ENCODE measurements at places on chromosomes 3 and 15.

DNA sequence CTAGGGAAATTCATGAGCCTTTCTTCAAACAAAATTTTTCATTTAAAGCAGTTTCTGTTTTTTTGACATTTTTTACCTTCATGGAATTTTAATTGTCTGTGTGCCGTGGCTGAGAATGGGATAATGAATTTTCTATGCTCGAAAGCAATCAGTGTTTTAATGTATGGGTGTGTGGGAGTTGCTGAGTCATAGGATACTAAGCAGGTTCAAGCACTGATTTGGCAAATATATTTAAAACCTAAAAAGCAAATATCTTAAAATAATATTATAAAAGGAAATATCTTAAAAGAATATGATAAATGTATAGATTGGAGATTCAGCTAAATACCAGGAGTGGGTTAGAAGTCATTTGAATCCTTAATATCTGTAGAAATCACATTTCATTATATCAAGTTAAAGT, 173.6 kb upstream of the LRRFIP2 start:
- DNase-seq, result no peak

GRCh38 chr15:63896336-63897115, 62.8 kb upstream of the HERC1 start:
- peak; percentile 35 for DNase-seq

DNA sequence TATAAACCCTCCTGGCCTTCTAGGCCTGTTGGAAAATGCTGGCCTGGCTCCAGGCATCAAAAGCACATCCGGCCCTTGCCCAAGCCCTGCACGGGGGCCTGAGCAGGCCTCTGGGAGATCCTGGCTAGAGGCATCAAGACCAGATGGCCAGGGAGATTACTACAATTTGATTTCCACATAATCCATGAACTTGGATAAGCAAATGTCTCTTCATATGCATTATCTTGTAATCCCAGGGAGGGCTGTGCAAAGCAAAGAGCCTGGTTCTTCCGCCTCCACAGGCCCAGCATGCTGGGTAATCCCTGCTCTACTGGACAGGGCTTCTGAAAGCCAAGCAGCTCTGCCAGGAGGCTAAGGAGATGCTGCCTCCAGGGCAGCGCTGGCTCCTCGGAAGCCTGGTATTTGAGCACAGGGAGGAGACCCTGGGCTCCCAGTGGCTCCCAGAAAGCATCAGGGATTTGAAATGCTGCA, 18.2 kb downstream of the MRPL46 start:
- no peak for DNase-seq

DNA sequence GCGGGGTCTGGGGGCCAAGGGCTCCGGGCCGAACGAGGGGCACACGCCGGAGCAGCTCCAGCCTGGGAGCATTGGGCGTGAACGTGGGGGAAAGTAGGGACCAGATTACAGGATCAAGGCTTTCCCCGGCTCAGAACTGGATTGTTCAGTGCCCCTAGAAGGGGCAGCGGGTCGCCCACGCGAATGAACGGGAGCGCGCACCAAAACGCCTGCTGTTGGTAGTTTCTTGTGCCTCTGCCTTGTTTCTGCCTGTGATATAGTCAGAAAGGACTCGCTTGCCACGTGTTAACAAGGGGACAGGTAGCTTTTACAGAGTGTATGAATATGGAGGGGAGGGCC, 1.1 kb downstream of the CASR start:
- no peak for DNase-seq

- DNase-seq, result no peak
Observed at GRCh38 chr15:101497484-101498034, 8.1 kb upstream of the PCSK6 start.

- DNase-seq, result no peak
Observed at GRCh38 chr15:93072411-93073394, 16.3 kb downstream of the RGMA start.

DNA sequence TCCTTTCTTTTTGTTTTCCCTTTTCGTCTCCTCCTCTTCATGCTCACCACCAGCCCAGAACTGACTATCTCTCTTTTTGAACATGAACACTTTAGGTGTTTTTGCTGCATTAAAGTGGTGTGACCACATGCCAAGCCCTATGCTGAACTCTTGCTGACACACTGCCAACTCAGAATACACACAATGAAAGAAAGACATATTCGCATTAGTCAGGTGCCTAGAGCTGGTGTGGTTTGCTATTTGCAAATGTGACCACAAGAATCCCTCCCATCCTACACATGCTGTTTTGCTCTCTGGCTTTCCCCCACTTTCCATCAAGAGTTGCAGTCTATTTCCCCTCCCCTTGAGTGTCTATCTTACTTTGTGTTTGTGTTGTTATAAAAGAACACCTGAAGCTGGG, 967.8 kb upstream of the CFAP20DC start:
- peak; percentile 7 for DNase-seq

- no peak for DNase-seq
Observed at GRCh38 chr15:35271371-35272043, 186.4 kb upstream of the NANOGP8 start.

DNA sequence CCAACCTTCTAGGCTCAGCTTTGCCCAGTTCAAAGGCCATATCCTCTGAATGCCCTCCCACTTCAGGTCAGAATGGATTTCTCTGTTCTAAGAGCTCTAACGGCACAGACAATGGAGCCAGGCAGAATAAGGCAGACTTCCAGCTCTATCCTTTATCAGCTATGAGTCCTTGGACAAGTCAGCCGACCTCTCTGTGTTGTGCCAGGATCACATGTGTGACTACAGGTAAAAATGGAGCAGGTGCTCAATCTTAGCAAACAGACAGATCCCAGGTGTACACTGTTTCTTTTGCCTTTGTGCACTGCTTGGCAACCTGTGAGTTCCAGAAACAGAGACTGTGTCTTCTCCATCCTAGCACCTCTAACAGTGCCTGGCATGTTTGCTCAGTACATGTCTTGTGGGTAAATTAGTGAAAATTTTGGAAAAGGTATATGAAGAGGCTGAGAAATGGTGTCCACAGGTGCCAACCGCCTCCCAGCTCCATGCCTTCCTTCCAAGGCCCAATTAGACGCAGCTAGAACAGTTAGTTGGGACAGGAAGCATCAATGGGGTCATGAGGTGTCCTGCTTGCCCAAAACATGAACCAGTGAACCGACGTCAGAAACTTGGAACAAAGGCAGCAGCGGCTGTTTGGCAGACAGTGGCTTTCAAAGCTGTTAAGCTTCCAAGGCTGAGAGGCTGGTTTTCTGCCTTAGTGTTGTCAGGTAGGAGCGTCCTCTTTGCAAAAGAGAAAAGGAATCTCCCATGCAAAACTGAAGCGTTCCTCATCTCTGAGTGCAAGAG, 28.7 kb downstream of the TLE3 start:
- DNase-seq, result no peak

GRCh38 chr3:18743761-18744160, 318.6 kb upstream of the SATB1 start:
- no peak for DNase-seq

DNA sequence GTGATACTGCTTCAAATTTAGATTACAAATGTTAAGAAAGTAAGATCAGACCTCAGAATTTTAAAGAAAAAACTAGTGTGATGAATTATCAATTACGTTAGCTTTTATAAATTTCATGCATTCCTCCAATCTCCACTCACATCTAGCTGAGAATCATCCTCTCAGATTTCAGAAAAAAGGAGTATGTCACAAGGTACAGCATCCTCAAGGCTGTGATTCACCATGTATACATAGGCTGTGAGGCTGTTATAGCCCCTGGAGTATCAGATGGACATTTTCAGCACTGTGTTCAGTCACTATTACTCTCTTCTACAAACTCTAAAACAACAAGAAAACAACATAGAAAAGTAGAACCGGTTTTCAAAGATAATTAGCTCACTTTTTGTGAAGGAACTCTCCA, 214.4 kb downstream of the PCCB start:
- DNase-seq, result no peak

DNA sequence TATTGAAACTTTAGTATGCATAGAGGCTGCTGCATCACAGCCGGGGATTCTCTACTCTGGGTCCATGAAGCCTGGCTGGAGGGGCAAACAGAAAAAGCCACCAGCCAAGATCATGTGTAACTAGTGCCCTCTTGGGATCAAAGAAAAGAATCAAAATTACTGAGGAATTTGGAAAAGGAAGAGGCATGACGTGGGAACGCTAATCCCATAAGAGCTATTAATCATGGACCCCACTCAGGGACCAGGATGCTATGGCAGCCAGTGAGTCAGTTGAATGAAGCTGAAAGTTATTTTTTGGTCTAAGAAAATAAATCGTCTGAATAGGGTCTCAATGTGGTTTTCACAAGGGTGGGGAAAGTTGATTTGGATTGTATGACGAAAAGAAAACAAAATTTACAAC, 1165.1 kb downstream of the ROBO2 start:
- no peak for DNase-seq

DNA sequence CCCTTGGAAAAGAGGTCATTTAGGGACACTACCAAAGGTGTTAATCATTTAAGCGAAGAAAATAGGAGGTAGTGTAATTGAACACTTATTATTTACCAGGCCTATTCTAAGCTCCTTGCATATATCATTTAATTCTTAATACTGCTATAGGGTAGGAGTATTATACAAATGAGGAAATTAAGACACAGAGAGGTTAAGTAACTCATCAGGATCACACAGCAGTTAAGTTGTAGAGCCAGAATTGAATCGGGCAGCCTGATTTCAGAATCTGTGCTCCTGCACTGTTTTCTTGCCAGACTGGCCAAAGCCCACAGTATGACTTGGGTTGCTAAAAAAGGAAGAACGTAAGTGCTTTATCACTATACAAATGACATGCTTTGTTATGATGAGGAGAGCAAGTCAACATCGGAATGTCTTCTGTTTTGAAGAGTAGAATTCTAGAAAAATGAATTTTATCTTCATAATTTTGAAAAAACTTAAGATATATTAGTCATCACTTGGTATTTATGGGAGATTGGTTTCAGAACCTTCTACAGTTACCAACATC, 31.4 kb downstream of the HPS3 start:
- DNase-seq, result no peak

- DNase-seq, result no peak
Observed at GRCh38 chr3:123083383-123084124, 16.7 kb downstream of the PDIA5 start.

DNA sequence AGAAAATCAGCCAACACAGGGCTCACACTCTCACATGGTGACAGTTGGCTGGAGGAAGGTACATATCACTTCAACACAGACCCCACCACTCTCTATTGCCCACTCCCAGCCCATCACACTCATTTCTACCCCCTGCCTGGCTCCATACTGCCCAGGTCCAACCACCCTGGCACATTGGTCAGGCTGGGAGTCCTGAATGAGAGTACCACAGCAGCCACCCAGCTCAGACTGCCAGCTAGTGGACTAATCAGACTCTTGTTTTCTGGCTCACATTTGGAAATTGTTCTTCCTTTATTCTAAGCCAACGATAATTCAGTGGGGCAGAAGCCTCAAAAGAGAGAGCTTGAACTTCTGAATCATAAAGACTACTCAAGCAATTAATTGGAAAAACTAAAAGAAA, 20.0 kb downstream of the MRPL46 start:
- DNase-seq, result no peak

DNA sequence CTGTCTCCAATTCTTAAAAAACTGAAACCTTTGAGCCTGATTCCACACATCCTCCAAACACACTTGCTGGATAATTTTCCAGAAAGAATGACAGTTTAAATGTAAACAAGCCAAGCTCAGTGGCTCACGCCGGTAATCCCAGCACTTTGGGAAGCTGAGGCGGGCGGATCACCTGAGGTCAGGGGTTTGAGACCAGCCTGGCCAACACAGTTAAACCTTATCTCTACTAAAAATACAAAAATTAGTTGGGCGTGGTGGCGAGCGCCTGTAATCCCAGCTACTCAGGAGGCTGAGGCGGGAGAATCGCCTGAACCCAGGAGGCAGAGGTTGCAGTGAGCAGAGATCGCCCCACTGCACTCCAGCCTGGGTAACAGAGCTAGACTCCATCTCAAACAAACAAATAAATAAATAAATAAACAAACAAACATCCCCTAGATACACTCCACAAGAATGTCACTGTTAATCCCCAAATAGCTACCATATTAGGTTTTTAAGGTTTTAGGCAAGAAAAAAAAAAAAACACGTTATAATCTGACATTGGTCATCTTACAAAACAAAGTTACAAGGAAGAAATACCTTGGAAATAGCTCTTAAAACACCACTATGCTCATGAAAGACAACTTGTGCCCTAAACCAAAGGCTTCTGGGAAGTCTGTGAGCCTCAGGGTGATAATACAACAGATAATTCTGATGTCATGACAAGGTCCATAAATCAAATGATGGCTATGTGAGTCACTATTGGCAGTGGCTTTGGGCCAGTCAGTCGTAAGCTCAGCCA, 13.2 kb downstream of the TNIK start:
- DNase-seq, result no peak

GRCh38 chr3:119308355-119308754, 14.2 kb downstream of the ARHGAP31 start:
- DNase-seq, result no peak

GRCh38 chr15:27330326-27330725, 359.3 kb downstream of the GABRG3 start:
- DNase-seq, result no peak

DNA sequence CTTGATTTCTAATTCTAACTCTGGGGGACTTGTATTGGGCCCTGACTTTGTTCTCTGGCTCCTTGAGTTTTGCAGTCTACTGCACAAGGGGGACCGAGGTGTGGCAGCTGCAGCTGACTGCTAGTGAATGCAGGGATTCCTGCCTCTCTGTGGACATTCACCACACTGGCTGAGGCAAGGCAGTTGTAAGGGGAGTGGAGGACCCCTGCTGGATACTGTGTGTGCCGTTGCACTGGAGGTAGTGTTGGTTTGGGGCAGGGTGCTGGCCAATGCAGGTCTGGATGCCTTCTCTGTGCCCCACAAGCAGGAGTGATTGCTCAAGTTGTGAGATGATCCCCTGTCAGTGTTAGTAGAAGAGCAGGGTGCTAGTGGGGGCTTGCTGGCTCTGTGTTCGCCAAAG, 626.1 kb downstream of the SQOR start:
- no peak for DNase-seq

GRCh38 chr3:110198717-110199587, 861.6 kb upstream of the DPPA4 start:
- DNase-seq, result no peak

GRCh38 chr15:70284438-70285214, 186.9 kb upstream of the TLE3 start:
- no peak for DNase-seq

DNA sequence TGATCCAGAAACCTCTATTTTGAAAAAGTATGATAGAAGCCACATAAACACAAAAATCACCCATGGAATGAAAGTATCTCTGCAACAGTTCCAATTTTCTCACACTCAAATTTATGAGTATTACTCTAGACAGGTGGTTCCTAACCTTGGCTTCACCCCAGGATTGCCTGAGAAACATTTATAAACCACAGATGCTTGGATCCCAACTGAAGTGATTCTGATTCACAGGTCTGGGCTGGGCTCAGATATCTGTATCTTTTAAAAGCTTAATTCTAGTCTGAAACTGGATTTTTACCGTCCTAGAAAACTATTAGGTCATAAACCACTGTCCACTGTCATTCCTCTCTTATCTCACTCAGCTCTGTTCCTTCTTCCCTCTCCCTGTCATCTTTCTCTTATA, 7.4 kb upstream of the SST start:
- DNase-seq, result no peak

GRCh38 chr3:69354948-69355347, 30.9 kb downstream of the FRMD4B start:
- no peak for DNase-seq

GRCh38 chr3:82567029-82567600, 805.7 kb upstream of the GBE1 start:
- no peak for DNase-seq

Measured in stimulated activated CD8-positive, alpha-beta memory T cell treated with anti-CD3 and anti-CD28 coated beads, Interleukin-7, amount 100 ng/mL, for 4 hours (primary cell).